ENCODE measurements at places on chromosomes 7 and 10. TPM values are rescaled to one million over a fixed set of nuclear protein-coding genes. Genes with fewer than 3 reads are reported as not detected.

The GIMAP7 gene
- total RNA-seq: 14.6 TPM

The CYP26C1 gene
- not detected for total RNA-seq

The LIPK gene
- total RNA-seq: not detected

The UCN3 gene
- not detected for total RNA-seq

The PLEKHA1 gene
- total RNA-seq: 53.2 TPM

The GFRA1 gene
- total RNA-seq: 115 TPM

The PRF1 gene
- 2.8 TPM for total RNA-seq

The GPNMB gene
- 88.1 TPM for total RNA-seq

- DNase-seq: no peak
Measured at GRCh38 chr7:82810558-82811259, 352.0 kb downstream of the PCLO start.

GRCh38 chr10:132542819-132543218, 5.2 kb downstream of the INPP5A start:
- DNase-seq: no peak

- DNase-seq: no peak
Measured at GRCh38 chr7:26049081-26049480, 102.9 kb upstream of the NFE2L3 start.

DNA sequence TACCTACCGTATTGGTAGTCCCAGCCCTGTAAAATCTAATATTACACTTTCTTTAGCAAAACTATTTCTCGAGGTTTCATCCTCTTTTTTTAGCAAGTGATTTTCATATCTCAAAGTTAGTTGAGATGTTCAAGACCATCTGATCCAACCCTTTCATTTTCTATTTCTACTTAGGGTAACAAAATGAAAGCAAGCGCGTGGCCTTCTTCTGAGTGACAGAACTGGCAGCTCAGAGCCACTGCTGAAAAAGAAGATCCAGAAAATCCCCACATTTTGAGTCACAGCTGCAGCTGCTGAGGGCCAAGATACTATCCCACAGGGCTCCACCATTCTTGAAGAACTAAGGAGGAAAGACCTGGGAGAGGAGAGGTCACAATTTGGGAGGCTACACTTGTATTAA, 24.8 kb upstream of the ZNF800 start:
- no peak for DNase-seq

DNA sequence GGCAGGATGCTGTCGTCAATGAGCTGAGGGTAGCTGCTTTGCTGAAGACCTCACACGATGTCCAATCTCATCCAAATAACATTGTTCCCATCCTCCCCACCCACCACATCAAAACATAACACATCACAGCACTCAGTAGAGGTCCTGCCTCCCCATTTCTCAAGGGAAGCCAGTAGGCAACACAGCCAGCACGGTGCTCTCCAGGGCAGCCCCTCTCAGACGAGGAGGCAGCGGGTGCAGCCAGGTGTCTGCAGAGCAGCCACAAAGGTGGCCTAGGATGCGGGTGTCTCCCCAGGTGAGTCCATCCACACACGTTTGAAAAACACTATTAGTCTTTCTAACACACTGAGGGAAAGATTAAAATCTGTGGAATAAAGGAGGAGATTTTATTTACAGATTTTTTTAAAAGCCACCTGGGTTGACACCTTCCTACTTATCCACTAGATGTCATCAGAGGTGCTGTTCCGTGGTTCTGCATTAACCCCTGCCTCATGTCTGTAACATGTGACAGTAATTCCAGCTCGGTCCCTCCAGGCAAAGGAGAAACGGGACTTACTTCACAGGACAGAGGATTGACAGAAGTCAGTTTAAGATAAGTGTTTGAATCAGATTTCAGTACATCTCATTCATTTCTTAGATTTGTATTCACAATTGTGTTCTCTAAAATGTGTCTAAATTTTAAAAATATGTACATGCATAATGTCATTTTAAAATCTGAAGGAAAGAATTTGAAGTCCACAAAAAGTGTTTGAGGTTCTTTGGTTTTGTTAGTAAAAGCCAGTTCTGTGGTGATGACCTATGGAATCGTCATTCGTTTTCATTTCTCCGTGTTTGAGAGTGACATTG, 68.0 kb downstream of the LANCL2 start:
- no peak for DNase-seq

DNA sequence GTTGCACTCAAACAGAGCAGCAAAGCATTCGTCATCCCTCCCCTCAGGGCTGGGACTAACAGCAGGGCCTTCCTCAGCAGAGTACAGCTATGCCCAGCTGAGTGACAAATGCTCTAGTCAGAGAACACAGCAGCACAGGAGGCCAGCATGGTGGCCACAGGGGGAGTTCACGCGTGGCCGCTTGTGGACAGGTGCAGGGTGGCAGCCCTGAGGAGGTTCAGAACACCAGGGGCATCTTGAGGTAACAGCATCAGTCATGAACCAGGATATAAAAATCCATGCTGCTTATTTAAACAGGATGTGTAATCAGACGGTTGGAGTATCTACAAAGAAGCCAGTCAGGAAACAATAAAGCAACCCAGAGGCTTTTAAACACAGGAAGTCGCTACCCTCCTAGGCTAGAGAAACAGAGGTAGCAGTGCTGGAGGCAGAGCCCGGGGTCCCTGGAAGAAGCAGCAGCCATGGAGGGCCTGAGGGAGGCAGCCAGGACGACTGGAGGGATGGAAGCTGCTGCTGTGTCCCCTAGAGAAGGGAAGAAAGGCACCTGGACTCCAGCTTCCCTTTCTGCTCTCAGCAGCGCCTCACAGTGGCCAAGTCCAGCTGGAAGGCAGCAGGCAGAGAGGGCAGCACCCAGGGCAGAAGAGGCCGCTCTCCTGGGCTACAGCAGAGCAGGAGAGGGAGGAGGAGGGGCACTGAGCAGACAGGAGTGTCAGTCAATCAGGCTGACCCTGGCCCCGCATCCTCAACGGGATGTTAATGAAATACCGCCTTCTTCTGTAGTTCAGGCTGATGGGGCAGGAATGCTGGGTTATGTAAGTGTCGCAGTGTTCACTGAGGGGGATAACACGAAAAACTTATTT, 70.8 kb upstream of the UCN3 start:
- DNase-seq: no peak

GRCh38 chr7:40580776-40581175, 446.0 kb downstream of the SUGCT start:
- no peak for DNase-seq

DNA sequence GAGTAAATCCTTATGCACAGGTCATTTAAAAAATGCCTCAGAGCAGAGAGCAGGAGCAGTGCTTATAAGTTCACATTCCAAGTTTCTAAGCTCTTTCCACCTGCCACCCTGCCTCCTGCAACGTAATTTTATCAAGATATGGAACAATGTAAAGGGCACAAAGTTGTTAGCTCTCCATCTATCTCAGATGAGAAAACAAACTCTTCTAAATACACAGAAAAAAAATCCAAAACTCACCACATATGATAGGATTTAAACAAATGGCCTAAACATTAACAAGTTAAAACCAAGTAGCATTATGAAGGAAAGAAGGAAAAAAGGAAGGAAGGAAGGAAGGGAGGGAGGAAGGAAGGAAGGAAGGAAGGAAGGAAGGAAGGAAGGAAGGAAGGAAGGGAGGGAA, 1132.8 kb downstream of the GRM8 start:
- no peak for DNase-seq

GRCh38 chr10:6072215-6072934, 10.2 kb upstream of the IL2RA start:
- DNase-seq: no peak

DNA sequence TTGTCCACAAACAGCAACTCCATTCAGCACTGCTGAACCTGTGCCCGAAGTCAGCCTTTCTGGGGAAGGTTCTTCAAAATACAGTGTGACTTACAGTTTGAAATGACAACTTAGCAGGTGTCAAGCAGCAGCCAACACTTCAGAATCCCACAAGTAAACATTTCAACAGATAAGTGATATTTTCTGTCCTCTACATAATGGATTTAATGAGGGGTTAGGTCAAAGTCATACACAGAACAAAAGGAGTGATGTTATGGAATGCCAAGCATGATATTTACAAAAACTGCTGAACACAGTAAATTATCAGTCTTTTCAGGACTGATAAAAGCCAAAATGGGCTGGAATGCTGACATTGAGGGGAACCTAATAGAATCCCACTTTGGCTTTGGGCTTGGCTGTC, 77.6 kb upstream of the JAZF1 start:
- DNase-seq: no peak

- DNase-seq: no peak
Measured at GRCh38 chr10:17744341-17744861, 7.6 kb upstream of the TMEM236 start.

- no peak for DNase-seq
Measured at GRCh38 chr10:22699976-22700375, 14.4 kb downstream of the PIP4K2A start.

DNA sequence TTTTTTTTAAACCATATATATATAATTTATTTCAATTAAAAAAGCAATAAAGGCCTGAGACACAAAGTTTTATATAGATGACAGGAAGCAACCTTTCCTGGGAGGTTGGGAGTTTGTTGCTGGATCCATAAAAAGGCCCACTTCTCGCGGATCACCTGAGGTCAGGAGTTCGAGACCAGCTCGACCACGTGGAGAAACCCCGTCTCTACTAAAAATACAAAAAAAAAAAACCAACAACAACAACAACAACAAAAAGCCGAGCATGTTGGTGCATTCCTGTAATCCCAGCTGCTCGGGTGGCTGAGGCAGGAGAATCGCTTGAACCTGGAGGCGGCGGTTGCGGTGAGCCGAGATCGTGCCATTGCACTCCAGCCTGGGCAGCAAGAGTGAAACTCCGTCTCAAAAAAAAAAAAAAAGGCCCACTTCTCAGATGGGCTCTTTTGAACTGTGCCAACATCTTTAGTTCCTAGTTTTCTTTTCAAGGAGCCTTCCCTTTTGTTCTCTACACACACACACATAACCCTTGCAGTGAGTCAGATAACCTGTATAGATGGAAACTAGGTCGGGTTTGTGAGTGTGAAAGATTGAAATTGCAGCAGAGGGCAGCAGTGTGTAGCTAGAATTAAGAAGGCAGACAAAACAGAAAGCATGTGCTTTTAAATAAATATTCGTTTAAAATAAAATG, 1.2 kb upstream of the SMNDC1 start:
- DNase-seq: no peak

DNA sequence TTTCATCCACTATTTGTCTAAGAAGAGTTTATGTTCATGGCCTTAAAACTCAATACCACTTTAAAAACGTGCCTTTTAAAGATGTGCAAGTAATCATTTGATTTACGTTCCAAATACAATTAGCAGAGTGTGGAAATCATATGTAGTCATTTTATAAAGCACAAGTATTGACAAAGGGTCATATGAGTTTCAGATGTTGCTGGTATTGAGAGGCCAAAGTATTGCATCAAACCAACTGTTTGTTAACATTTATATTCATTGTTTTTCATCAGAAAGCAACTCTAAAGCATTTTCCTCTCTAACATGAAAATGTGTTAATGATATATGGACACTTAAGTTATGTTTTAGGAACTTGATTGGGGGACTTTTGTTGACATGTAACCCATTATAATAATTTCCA, 11.5 kb upstream of the TSGA13 start:
- DNase-seq: no peak

- DNase-seq: no peak
Measured at GRCh38 chr10:8054494-8055407, at the start of gene GATA3. GATA3 (plus strand) TSS chr10:8054688; CDS start chr10:8055656, 968 bp downstream.

DNA sequence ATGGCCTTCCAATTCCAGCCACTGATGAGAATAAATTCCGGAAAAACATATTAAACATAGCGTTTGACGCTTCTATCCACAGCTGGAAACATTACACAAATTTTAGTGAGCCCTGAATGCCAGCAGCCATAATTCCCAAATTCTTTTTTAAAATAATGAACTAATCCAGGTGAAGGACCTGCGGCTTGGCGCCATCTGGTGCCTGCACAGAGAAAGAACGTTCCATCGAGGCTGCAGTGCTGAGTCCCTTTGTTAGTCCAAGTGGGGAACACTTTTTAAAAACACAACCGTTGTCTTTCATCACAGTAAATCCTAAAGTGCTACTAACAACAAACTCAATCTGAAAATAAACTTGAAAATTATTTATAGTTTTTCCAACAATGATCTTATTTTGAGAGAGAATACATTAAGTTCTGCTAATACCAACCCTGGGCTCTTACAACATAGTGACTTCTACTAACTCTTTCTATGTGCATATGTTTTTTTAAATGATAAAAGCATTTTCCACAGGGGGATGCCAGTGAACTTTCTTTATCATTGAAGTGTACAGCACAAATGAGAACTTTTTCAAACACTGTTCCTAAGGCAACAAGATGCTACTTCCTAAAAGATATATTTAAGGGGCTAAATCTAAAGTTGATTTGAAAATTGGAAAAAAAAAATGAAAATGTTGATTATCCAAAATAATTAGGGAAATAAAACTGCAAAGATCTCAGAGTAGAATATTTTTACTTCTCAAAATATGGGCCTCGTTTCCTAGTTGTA, 166.9 kb upstream of the RNF32 start:
- DNase-seq: no peak

Data from sigmoid colon (tissue), 7 donors.